ENCODE measurements at places on chromosomes 3 and 15.
A peak's percentile ranks its signal among the peaks of the same experiment; 100 is the strongest.

GRCh38 chr3:63351159-63352007 is 73.3 kb downstream of the SYNPR start:
- peak; percentile 80 for DNase-seq

DNA sequence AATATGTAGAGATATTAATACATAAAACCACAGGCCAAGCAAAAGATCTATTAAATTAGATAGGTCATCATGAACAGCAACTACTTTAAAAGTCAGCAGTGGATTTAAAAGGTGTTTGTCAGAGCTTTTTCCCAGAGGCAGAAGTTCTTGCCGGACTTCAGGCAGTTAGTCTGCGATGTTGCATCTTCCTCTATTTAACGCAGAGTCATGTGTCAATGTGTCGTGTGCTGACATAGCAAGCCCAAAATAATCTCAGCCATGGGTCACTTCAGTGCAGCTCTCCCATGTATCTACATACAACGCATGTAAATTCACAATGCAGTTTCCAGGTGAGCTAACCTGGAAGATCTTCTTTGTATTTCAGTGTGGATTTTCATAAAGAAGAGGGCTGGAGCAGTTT is 8.0 kb upstream of the TMEM212 start:
- no peak for DNase-seq

GRCh38 chr15:48406266-48406891 is 75.2 kb downstream of the DUT start:
- no peak for DNase-seq

DNA sequence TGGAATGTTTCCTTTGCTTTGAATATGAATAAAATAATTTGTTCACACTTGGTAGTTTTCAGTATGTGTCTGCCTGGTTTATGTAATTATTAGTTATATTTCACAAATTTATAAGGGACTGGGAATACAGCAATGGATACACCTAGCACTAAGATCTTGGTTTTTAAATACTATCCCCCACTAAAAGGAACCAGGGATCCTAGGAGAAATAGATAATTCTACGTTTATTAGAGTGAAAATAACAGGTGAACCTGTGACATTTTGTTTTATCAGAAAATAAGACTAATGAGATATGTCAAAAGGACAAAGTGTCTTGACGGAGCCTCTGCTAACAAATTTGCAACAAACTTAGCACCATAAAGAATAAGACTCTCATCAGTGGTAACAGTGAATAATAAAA is 3.4 kb downstream of the PSMD6 start:
- DNase-seq, result no peak

DNA sequence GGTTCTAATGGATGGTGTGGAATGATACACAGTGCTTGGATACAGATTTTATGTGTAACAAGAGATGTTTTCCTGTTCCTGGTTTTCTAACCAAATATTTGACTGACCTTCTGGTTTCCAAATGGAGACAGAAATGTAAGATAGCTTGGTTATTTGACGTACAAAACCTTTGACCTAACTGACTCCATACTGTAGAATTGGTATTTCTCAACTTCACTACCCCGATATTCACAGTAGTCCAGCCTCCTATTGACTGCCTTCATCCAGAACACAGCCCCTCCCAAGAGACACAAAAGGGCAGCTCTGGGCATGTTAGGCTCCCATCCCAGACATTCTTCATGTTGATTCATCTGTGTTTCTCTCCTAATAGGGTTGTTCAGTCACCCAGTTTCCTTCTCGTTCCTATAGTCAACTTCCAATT is 33.4 kb downstream of the MYO1E start:
- DNase-seq, result no peak

DNA sequence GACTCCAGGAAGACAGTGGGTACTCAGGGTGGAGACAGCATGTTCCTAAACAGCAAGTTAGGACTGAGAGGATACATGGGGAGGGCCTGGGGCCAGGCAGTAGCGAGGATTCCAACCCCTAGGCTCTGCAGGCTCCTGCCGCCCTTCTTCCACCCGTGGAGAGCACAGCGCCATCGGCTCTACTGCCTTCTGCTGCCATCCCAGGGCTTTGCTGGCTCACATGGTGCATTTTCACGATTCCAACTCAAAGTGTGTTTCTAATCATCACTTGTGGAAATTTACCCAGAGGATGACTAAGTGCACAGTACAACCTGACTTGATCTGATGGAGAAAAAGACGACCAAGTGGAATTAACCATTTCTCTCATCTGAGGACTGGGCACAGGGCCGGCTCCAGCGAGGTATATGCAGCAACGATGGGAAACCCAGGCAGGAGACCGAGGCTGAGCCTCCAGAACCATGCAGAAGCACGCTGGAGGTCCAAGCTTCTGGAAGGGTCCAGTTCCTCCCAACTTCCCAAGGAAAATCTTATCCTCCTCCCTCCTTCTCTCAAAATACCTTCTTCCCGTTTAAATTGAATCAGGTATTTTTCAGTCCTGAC is 104.6 kb downstream of the LRIG1 start:
- DNase-seq, result no peak

GRCh38 chr15:51096976-51097375 is 2.3 kb upstream of the TNFAIP8L3 start:
- no peak for DNase-seq

- no peak for DNase-seq
Measured at GRCh38 chr15:52241489-52241888, 50.3 kb upstream of the GNB5 start.

DNA sequence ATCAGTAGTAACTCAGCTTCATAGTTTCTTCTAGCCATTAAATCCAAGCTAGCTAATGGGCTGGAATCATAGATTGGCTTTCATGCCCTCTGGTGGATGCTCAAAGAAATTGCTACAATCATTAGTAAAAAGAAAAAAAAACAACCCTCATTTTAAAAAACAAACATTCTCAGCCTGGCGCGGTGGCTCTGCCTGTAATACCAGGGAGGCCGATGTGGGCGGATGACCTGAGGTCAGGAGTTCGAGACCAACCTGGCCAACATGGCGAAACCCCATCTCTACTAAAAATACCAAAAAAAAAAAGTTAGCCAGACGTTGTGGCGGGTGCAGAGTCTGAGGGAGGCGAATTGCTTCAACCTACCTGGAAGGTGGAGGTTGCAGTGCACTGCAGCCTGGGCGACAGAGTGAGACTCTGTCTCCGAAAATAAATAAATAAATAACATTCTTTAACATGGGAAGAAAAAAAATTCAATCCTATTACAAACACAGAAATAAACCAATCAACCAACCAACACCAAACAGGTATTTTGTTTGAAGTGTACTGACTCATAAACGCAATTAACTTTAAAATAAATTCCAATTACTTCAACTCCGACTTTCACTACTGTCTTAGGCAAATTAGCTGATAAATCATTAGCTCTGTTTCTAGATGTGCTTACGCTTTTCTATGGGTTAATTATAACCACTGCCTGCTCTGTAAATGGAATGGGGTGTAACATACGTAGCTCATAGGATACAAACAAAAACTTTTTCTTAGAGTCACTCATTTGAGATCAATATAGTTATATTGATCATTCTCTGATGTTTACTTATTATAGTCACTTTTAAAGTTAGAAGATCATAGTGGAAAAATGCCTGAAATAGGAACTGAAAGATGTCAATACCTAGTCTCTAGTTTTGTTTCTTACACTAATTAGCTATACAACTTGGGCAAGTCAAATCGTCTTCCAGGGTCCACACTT is 24.9 kb downstream of the TMEM207 start:
- DNase-seq, result peak; percentile 78

GRCh38 chr3:141248064-141248463 is 16.4 kb downstream of the PXYLP1 start:
- no peak for DNase-seq

DNA sequence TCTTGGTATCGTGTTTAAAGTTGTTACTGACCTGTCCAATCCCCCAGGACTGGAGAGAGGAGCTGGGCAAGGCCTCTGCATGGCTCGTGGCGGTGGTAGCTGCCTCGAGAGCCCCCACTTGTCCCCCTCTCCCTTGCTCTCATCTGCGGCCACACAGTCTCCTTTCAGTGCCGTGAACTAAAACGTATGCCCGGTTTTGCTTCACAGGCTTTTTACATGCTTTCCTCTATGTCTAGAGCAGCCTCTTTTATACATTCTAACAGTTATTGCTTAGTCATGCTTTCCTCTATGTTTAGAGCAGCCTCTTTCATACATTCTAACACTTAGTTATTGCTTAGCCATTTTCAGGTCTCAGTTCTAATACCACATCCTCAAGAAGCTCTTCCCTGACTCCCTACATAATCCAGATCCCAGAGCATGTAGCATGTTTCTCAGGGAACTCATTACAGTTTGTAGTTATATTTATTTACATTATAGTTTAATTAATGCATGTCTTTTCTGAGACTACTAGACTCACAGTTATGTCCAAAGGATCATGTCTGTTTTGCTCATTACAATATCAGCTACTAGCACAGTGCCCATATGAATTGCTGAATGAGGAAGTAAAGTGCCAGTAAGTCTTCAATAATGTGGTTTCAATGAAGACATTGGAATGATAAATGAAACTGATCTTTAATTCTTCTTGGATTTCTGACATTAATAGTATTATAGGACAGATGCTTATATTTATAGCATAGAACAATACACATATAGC is 66.5 kb upstream of the TBL1XR1 start:
- DNase-seq, result no peak

DNA sequence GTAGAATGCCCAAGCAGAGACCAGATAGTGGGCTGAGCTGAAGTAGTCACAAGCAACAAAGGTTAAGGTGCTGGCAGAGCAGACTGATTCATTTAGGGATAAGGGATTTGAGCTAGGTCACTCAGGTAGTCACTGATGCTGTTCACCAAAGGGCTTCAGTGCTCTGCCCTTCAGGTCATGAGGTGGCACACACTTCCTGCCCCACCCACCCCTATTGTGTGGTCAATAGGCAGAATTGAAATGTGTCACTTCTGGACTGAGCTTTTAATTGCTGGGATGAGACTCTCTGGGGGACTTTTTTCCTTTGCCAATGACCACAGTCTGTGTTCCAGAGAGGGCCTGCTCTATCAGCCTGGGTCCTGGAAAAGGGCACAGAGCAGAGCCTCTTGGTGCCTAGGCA is 2.9 kb upstream of the DIS3L start:
- no peak for DNase-seq

GRCh38 chr15:70475921-70476320 is 287.4 kb downstream of the UACA start:
- DNase-seq, result no peak

- DNase-seq, result no peak
Measured at GRCh38 chr3:151305060-151305774, 11.4 kb downstream of the GPR87 start.

DNA sequence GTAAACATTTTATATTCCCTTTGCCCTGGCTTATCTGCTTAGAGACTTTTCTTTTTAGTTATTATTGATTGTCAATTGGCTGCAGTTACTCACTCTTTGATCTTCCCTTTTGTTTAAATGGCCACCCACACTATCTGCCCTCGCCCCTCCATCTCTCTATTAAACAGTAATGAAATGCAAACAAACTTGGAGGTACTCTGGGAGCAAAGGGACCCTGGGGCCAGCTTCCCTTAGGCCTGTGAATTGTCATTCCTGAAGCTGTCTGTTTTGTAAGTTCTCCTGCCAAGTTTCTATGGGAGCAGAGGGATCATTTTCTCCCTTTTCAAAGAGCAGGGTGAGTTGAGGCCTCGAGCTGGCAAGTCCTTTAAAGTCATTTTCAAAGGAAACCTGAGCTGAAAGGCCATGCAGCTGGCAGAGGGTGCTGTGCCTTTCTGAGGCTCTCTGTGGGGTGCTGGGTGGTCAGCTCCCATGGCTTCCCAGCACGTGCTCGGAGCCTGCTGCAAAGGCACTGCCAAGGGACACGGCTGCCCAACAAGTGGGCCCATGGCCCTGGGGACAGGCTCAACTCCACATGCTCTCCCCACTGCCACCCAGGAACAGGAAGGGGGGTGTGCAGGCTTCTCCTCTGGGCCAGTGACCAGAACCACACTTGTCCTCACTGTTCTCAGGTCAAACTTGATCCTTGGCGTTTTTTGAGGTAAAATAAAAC is 17.4 kb upstream of the RTP2 start:
- DNase-seq, result peak; percentile 82

DNA sequence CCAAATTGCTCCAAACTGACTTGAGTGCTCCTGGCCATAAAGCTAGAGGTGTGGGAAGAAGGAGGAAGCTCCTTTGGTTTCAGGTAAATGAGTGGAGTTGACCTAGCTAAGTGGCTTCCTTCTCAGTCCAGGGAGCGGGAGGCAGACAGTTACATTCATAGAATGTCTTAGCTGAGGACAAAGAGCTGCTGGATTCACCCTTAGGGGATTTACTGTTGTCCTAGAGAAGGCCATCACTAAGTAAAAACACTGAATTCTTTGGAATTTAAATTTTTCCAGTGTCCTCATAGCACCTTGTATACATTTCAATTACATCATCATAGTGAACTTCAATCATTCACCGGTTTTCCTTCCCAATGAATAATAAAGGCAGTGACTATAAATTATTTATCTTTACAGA is 27.3 kb upstream of the NANOGP8 start:
- DNase-seq, result no peak

GRCh38 chr3:21345382-21345976 is 405.5 kb downstream of the ZNF385D start:
- DNase-seq, result no peak

DNA sequence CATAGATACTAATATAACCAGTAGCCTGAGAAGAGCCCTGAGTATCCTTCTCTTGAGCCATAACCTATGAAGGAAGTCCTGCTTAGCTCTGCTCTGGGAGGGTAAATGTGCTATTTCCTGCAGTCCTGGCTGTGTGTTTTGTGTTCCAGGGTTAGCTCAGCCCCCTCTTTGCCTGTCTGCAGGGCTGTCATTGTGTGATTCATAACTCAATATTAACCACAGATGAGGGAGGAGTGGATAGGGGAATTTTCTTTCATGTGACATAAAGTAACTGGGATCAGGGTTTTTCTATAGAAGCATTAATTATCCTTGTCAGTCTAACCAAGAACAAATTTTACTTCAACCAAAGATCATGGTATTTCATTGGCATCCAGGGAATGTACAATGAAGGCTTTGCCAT is 183.3 kb upstream of the ZBTB20 start:
- DNase-seq, result no peak

GRCh38 chr15:101295607-101296161 is 636 bp upstream of the SNRPA1 start:
- DNase-seq, result no peak

DNA sequence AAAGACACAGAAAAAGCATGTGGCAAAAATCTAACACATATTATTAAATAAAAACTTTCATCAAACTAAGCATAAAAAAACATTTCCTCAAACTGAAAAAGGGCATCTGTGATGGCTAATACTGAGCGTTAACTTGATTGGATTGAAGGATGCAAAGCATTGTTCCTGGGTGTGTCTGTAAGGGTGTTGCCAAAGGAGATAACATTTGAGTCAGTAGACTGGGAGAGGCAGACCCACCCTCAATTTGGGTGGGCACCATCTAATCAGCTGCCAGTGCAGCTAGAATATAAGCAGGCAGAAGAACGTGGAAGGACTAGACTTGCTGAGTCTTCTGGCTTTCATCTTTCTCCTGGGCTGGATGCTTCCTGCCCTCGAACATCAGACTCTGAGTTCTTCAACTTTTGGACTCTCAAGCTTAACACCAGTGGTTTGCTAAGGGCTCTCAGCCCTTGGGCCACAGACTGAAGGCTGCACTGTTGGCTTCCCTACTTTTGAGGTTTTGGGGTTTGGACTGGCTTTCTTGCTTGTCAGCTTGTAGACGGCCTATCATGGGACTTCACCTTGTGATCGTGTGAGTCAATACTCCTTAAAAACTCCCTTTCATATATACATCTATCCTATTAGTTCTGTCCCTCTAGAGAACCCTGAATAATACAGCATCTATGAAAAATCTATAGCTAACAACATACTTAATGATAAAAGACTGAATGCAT is 45.4 kb downstream of the DAZL start:
- DNase-seq, result no peak

All from Karpas-422 (cell line).